ENCODE measurements at places on chromosomes 3 and 15. TPM values are rescaled to one million over a fixed set of nuclear protein-coding genes. Genes with fewer than 3 reads are reported as not detected.

THAP10 gene
- total RNA-seq = not detected

FAM81A gene
- 2.2 TPM for total RNA-seq

DUOXA2 gene
- total RNA-seq = not detected

MESP2 gene
- not detected for total RNA-seq

SELENOK gene
- 43.2 TPM for total RNA-seq

REC114 gene
- total RNA-seq = not detected

EXOSC7 gene
- total RNA-seq = 49.0 TPM

MCF2L2 gene
- 6.5 TPM for total RNA-seq

B4GALT4 gene
- 13.8 TPM for total RNA-seq

CLSTN2 gene
- not detected for total RNA-seq

ZBBX gene
- total RNA-seq = not detected

POLQ gene
- total RNA-seq = 25.9 TPM

ARNT2 gene
- total RNA-seq = not detected

INTS14 gene
- total RNA-seq = 42.8 TPM

KCNMB2 gene
- not detected for total RNA-seq

GOLGA8G gene
- total RNA-seq = not detected

DCP1A gene
- 32.5 TPM for total RNA-seq

ZNF620 gene
- total RNA-seq = 7.2 TPM

TTLL13 gene
- 1.5 TPM for total RNA-seq

TRAT1 gene
- 56.0 TPM for total RNA-seq

TGM4 gene
- total RNA-seq = not detected

SEC22A gene
- total RNA-seq = 21.4 TPM

DAZL gene
- total RNA-seq = not detected

ADAMTS7 gene
- total RNA-seq = 0.14 TPM

EPHA6 gene
- not detected for total RNA-seq

ALDH1A3 gene
- total RNA-seq = not detected

B2M gene
- 7,848 TPM for total RNA-seq

MOBP gene
- total RNA-seq = not detected

ATP13A5 gene
- total RNA-seq = not detected

APBA2 gene
- 66.0 TPM for total RNA-seq

ZBTB38 gene
- 50.1 TPM for total RNA-seq

ERICH6 gene
- total RNA-seq = 0.23 TPM

CLDN16 gene
- total RNA-seq = not detected

SLC12A1 gene
- not detected for total RNA-seq

GP5 gene
- total RNA-seq = 2.2 TPM

BMF gene
- total RNA-seq = 24.6 TPM

DPPA2 gene
- not detected for total RNA-seq
